Activated CD4-positive, alpha-beta T cell treated with anti-CD3 and anti-CD28 coated beads for 4 hours (primary cell): ENCODE measurements at places on chromosomes 3 and 15.

- DNase-seq = no peak
These were observed 225.6 kb downstream of the TIGIT start for GRCh38 chr3:114519415-114519814.

DNA sequence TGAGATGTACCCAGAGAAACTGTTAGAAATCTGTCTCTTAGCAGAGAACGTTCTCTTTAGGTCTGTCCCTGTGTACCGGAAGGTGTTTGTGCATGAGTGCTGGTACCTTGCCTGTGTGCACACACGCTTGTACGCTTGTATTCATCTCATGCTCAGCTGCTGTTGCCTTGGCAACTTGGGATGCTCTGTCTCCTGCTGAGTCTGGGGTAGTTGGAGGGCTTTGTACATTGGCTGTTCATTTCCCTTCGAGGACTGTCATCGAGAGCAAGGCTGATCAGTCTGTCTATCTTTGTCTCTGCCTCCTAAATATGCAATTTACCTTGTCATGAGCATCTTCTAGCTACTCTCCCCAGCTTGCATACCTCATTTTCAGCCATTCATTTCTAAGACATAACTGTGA, 147.2 kb downstream of the SLCO3A1 start:
- no peak for DNase-seq

DNA sequence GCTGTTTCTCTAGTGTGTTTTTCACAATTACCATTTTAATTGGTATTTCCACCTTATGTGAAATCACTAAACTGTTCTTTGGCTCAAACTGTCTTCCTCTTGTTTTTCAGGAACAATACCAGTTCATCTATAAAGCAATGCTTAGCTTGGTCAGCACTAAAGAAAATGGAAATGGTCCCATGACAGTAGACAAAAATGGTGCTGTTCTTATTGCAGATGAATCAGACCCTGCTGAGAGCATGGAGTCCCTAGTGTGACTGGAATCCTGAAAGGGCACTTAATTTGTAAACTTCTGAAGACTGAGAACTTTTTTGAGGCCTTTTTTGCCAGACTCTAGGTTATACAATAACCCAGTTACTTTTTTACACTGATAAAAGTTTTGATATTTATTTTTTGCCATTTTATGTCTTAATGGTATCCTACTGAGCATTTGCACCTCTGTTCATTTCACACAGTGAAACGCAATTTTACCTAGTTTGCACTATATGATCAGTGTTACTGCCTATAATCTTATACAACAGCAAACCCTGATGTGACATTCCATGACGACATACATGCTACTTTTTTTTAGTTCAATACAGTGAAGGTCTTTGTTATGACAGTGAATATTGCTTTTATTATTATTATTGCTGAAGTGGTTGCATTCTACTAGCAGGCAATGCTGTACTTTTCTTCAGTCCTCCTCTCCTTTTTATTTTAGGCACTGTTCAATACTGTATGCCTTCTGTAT, 80.1 kb downstream of the FEZF2 start:
- no peak for DNase-seq

DNA sequence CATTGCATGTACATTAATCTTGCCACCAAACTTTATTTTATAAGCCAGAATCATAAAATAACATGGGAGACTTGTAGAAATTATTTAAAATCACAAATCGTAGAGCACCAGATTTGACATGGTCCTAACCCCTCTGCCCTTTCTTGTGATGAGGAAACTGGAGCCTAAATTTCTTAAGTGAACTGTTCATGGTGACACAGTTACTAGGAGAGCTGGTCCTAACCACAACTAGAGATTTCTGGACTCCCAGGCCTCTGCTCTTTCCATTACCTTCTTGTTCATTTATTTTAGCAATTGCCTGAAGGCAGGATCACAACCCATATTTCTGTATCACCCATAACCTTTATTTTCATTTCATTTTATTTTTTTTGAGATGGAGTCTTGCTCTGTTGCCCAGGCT, 352.5 kb downstream of the LPP start:
- no peak for DNase-seq

DNA sequence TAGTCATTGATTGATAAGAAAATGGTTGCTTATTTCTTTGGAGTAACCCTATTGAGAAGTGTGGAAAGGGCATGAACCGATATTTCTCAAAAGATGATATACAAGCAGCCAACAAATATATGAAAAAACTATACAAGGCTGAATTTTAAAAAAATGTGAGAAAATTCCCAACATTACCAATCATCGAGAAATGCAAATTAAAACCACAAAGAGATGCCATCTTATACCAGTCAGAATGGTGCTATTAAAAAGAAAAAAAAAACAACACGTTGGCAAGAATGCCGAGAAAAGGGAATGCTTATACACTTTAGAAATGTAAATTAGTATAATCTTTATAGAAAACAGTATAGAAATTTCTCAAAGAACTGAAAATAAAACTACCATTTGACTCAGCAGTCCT, 77.7 kb upstream of the ROBO1 start:
- DNase-seq = no peak

DNA sequence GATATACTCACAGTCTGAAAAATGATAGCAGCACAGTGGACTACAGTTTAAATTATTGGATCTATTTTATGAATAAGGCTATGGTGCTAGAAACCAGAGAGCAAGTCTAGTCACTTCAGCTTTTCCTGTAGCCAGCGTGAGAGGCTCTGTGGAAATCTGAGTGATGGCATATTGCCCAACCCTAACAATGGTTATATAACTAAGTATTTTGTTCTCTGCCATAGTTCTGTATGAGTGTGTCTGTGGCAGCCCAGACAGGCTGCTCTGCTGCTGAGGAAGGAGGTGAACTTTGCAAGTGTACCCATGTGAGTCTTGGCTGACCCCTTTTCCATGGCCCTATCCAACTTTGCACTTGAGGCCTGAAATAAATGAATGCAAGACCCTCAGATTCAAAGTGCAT, 105.7 kb downstream of the LRTM1 start:
- no peak for DNase-seq

- DNase-seq = no peak
These were observed 77.1 kb upstream of the GSK3B start for GRCh38 chr3:120171134-120171873.
